ENCODE measurements at places on chromosomes 16 and 17.

DNA sequence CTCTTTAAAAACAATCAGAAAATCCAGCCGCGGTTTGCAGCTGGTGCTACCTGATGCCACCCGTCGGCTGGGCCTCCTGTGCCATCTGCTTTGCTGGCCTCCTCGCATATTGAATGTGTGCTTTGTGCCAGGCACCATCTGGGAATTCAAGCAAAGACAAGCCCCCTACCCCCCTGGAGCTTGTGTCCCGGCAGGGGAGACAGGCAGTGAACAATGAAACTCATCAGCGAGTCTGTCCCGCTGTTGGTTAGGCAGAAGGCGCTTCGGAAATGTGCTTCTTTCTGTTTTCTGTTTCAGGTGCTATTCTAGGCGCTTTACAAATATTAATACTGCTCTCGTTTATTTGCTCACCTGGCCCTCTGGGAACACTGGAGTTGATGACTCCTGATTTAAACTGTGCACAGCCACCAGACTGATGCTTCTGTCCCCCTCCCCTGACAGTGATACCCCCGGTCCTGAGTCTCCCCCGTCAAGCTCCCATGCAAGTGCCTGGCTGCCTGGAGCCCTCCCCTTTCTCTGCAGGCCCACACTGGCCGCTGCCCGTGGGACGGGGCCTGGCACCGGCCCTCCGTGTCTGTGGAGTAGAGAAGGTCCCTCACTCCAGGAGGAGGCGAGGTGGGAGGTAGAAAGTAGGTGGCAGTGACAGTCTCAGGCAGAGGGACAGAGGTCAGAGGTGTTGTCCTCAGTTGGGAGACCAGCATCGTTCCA is 126.1 kb upstream of the PLCG2 start:
- no peak for DNase-seq

- no peak for DNase-seq
These were observed 11.9 kb upstream of the ASGR1 start for GRCh38 chr17:7191069-7191468.

- no peak for DNase-seq
These were observed 11.2 kb downstream of the PIK3R5 start for GRCh38 chr17:8954339-8954738.

DNA sequence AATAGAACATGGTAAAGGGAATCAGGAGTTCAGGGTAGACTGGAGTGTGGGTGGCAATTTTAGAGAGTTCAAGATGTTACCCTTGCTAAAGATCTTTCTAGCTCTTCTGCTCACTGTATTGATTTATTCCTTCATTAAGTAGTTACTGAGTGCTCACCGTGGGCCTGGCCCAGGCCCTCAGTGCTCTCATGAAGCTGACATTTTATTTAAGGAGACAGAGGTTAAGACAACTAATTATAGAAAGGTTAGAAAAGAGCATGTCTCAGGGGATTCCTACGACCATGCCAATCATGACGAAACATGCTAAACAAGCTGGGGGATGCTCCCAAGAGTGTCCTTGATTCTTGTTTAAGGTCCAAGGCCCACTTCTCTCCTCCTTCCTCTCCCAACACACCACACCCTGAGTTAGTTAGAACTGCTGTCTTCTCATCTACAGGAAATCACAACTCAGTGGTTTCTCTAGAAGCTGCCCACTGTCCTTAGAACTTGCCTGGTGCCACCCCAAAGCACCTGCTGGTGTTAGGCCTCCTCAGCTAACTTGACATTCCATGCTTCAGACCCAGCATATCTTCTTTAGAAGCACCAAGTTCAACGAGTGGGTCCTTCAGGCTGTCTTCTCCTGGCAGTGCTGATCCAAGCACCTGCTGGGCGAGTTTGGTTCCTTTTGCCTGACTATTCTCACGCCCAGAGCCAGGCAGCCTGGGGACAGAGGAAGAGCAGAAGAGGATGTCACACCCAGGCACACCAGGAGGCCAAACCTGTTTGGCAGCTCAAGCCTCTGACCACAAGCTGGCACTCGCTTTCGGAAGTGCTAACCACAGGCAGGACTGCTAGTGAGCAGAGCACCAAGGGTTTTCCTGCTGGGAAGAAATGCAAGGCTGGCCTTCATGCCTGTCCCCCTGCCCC is 79.0 kb downstream of the GAS7 start:
- DNase-seq = no peak

- DNase-seq = no peak
These were observed 13.2 kb upstream of the FOXJ1 start for GRCh38 chr17:76154292-76154691.

DNA sequence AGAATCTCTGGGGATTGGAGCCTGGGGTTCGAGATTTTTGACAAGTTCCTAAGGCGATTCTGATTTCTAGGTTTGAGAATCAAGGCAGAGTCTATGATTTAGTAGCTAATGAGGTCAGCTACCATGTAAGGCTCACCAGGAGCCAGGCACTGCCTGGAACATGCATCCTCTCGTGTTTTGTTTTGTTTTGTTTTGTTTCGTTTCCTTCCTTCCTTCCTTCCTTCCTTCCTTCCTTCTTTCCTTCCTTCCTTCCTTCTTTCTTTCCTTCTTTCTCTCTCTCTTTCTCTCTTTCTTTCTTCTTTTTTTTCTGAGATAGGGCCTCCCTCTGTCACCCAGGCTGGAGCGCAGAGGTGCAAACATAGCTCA is 39.1 kb downstream of the SRCIN1 start:
- no peak for DNase-seq

- no peak for DNase-seq
These were observed 25.3 kb downstream of the CMIP start for GRCh38 chr16:81469710-81470535.

DNA sequence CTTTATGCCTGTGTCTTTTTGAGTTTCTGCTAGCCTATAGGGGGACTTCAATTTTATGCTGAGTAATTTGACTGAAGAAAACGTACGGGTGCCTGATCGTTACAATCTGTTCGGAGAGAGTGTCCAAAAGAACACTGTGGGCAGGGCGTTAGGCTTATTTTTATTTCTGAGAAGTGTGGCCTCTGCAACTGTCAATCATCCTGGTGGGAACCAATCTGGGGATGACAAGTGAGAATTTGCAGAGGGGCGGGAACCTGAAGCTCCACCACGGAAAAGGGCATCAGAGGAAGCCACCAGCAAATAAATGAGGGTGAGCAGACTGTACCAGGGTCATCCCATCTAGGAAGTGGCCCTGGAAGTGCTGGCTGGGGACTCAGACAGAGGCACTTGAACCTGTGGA is 12.0 kb upstream of the CDYL2 start:
- DNase-seq = no peak

- peak; percentile 85 for DNase-seq
These were observed 62.6 kb downstream of the TUBD1 start for GRCh38 chr17:59830007-59830630.

GRCh38 chr17:73304971-73305812 is 6.6 kb downstream of the CDC42EP4 start:
- DNase-seq = peak; percentile 88

DNA sequence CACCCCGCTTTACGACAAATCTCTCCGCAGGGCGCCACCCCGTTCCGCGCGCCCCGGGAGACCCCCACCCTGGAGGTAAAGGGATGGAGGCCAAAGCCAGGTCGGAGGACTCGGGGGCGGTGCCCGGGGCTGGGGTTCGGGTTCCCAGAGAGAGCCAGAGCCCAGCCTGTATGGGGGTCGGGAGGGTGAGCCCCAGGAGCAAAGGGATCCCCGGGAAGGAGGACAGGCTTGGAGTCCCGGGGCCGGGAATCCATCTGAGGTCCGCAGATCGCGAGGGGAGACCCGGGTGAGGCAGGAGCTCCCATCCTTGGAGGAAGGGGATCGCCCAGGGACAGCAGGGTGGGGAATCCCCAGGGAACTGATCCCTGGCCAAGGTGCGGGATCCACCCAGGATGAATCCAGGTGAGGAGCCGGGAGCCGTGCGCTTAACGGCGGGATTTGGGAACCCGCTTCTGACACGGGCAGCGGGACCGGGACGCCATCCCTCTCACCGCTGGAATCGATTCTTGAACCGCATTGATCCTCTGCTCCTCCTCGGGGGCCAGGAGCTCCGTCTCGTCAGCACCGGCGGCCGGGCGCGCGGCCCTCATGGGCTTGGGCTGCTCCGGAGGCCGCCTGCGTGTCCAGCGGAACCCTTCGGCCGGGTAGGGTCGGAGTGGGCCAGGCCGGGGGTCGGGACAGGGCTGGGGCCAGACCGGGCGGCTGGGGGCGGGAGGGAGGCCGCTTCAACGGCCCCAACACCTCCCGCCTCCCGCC is at the start of gene MMD:
Gene MMD, minus strand, starts transcription at position 657 of the 756 bp plus-strand sequence. Its CDS starts 140 bp downstream, at position 517.
- DNase-seq = no peak

GRCh38 chr17:61130330-61130729 is 269.3 kb upstream of the TBX2 start:
- DNase-seq = no peak

- DNase-seq = no peak
These were observed 87.7 kb downstream of the RMI2 start for GRCh38 chr16:11432856-11433395.

- no peak for DNase-seq
These were observed 39.9 kb downstream of the CDH1 start for GRCh38 chr16:68776821-68777485.

DNA sequence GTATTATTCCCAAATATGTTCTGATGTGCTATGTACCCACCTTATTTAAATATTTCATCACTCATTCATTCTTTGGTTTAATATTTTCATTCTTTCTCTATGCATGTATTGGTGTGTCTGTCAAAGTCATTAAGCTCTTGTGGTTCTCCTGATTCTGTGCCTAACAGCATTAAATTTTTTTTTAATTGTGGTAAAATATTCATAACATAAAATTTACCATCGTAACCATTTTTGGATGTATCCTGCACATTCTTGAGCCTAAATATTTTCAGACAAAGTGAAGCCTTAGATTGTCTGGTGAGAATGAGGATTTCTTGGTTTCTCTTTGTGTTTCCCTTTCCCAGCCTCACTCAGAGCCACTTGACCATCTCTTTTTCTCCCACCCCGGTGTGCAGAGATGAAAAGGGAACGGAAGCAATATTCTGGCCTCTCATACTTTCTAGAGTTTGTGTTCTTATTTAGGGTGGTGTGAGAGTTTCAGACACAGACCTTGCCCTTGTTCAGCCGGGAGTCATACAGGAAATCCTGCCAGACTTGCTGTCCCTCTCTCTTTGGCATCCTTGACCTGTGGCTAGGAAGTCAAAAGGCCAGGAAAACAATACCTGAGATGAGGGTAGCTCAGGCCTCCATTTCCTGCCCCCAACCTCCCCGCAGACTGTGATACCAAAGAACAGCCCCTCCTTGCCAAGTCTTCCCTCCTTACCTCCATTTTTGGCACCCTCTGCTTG is 4.9 kb downstream of the CCL5 start:
- DNase-seq = no peak

GRCh38 chr17:7750321-7750821 is 32.8 kb downstream of the DNAH2 start:
- peak; percentile 93 for DNase-seq

GRCh38 chr16:88669980-88670379 is 7.1 kb upstream of the MVD start:
- peak; percentile 33 for DNase-seq

DNA sequence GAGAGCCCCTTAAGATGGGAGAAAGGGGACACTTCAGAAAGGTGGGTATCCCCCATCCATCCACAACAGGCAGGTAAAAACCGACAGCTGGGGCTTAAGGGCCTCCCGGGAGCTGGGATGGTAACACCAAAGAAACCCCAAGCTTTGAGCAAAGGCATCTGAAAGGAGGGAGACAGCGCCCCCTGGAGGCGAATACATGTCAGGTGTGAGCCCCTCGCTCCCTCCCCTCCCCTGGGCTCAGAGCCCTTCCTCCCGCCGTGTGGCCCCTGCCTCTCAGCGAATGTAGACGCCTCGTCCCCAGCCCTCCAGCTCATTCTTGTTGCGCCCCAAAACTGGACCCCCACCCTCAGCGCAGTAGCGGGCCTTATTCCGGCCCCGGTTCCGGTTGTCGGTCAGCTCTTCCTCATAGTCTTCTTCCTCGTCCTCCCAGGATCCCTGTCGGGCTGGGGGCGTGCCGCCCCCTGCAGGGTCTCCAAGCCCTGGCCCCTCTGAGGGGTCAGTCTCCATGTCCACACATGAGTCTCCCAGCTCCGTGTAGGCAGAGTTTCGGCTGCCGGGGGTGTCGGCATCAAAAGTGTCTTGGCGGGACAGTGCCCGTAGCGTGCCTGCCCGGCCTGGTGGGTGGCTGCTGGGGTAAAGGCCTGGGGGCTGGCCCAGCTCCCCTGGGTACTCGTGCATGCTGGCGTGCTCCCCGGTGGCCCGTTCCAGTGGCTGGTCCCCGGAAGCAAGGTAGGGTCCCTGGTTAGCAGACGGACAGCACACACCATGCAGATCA is 9.1 kb upstream of the ARL5C start:
- DNase-seq = peak; percentile 63

DNA sequence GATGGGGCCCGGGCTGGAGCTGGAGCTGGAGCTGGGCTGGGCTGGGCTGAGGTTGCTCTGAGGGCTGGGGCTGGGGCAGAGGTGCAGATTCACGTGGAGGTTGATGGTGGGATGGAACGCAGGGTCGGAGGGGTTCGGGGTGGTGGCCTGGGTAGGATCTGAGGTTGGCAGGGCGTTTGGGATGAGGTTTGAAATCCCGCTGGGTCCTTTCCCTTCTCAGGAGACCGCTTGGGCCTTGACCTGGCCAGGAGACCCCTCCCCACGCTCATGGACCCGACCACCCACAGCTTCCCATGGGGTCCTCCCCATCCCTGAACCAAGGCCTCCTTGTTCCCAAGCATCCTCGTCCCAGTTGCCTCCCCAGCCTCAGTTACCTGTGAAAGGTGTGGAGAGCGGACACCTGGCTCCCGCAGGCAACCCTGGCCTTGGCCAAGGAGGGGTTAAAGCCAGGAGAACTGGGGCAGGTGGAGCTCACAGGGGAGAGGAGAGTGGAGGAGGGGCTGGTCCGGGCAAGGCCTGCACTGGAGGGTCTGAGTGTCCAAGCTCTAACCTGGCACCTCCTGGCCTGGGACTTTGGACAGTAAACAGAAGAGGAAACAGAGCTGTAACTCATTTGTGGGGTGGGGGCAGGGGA is at the start of gene ASGR2:
Gene ASGR2, minus strand, starts transcription at position 582 of the 634 bp plus-strand sequence. CDS start 582 bp downstream, outside the sequence.
- DNase-seq = no peak

DNA sequence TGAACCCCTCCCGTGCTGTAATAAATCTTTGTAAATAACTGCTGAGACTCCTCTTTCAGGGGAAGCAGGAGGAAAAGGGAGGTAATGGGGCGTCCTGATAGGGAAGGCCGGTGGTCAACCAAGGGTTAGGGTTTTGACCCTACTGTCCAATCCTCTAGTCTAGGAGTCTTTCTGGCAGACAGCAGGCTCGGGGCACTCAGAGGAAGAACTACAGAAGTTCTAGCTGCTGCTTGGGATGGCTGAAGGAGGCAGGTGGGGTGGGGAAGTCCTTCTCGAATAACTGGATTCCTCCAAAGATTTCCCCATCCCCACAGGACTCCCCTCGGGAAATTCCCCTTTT is 387 bp upstream of the STARD3 start:
- no peak for DNase-seq

Data from fibroblast of the aortic adventitia (primary cell).